ENCODE measurements at places on chromosomes 3 and 15.

- no peak for DNase-seq
Measured at GRCh38 chr3:78974181-78974790, 793.5 kb downstream of the ROBO1 start.

GRCh38 chr3:178084938-178085816 is 451.1 kb upstream of the KCNMB2 start:
- DNase-seq = peak; percentile 8

DNA sequence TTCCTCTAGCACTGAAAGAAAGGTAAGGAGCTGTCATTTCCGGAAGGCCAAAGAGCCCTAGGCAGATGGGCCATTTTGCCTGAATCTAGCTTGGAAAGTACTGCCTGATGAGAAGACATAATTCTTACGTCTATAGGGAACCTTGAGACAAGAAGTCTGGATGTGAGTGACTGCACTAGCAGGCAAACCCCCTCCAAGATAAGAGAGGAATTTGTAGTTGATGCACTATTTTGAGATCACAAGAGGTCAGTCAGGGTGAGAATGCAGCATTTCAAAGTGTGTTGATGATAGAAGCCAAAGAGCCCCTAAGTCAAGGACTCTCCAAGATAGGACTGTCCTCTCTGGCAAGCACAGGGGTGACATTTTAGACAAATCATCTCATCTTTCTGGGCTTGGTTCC is 99.2 kb downstream of the HES1 start:
- no peak for DNase-seq

DNA sequence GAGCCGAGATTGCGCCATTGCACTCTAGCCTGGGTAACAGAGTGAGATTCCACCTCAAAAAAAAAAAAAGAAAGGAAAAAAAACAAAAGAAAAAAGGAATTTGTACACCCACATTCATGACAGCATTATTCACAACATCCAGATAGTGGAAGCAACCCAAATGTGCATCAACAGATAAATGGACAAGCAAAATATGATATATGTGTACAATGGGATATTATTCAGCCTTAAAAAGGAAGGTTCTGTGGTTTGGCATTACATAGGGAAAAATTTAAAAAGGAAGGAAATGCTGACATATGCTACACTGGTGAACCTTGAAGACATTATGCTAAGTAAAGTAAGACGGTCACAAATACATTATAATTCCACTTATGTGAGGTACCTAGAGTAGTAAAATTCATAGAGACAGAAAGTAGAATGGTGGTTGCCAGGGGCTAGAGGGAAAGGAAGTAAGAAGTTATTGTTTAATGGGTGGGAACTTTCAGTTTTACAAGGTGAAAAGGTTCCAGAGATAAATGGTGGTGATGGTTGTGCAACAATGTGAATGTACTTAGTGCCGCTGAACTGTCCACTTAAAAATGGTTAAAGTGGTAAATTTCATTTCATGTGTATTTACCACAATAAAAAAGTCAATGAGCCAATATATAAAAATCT is 118.5 kb downstream of the MYLK start:
- DNase-seq = no peak

GRCh38 chr15:34188711-34189110 is 21.2 kb downstream of the KATNBL1 start:
- DNase-seq = no peak

DNA sequence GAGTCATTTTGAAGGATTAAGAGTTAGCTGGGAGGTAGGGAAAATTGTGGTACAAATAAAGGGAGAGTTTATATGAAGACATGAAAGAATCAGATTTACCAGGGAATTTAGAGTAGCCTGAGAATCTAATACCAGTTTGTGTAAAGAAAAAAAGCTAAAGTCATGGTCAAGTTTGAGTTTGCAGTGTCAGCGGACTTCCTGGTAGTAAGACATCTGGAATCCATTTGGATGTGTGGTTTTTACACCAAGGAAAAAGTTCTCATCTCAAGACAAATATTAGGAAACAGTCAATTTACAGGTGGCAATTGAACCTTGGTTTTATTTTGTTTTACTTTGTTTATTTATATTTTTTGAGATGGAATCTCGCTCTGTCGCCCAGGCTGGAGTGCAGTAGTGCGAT is 1.5 kb upstream of the P2RY12 start:
- DNase-seq = no peak

- no peak for DNase-seq
Measured at GRCh38 chr3:12198301-12198700, 39.6 kb upstream of the TIMP4 start.

DNA sequence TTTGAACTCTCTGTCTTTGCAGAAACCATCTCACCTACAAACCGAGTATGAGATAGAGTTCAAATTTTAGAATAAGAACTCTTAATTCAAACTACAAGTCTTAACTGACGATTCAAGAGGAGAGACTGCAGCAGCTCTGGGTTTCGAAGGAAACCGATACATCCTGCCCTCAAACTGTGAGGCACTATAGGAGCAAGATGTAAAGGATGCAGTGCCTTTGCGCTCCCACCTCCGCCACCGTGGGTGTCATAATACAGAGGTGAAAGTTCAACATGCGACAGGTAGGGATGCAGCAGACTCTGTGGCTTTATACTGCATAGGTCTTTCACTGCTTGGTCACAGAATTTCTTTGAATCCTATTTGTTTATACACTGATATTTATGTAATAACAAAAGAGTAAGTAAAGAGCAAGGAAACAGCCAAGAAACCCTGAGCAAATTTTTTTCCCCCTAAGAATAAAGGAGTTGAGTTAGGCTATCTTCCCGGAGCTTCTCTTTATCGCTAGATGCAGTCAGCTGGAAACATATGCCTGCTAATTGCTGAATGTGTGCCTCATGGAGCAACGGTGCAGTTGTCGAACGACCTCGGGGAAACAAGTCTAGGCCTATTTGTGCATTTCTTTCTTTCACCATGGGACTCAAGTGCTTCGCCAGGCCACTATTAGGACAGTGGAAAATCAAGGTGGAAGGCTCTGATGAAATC is 1097.6 kb upstream of the CFAP20DC start:
- no peak for DNase-seq

- DNase-seq = no peak
Measured at GRCh38 chr15:75646944-75647364, 758 bp upstream of the SNX33 start.

- peak; percentile 91 for DNase-seq
Measured at GRCh38 chr3:48898383-48899234, at the start of gene SLC25A20. Gene SLC25A20 (minus strand): TSS chr3:48898882. CDS start chr3:48898794, 88 bp downstream.
